CD4-positive, alpha-beta T cell treated with Interleukin-1 beta for 1 hour (primary cell): ENCODE measurements at places on chromosomes 12 and 14.

GRCh38 chr14:36859119-36859518, 197.5 kb downstream of the PAX9 start:
- DNase-seq, result no peak

GRCh38 chr12:3933819-3934192, 60.6 kb upstream of the PARP11 start:
- DNase-seq, result no peak

GRCh38 chr14:98890556-98891340, 381.2 kb downstream of the BCL11B start:
- no peak for DNase-seq

- no peak for DNase-seq
Observed at GRCh38 chr14:102645746-102646440, 53.4 kb downstream of the RCOR1 start.

- peak; percentile 1 for DNase-seq
Observed at GRCh38 chr14:92325835-92326234, 2.9 kb downstream of the SLC24A4 start.

- no peak for DNase-seq
Observed at GRCh38 chr12:92506460-92506859, 196.3 kb upstream of the PLEKHG7 start.

- DNase-seq, result no peak
Observed at GRCh38 chr14:52876311-52876710, 74.5 kb downstream of the FERMT2 start.

DNA sequence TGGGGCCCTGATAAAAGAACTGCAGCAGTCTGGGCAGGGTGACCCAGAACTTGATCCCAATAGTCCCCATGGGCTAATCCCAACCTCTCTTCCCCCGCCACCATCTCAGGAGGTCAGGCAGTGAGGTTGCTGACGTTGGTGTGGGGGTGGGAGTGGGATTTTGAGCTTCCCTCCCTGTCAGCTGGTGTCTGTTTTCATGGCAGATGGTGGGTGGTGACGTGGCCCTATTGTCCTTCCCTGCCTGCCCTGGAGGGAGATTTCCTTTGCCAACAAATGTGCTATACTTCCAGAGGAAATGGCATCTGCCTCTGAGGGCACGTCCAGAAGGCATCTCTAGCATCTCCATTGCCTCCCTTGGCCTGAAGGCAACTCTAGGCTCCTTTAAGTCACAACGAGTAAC, 37.7 kb downstream of the NEUROD4 start:
- no peak for DNase-seq

GRCh38 chr14:69818758-69819191, 21.7 kb upstream of the SLC10A1 start:
- peak; percentile 33 for DNase-seq

DNA sequence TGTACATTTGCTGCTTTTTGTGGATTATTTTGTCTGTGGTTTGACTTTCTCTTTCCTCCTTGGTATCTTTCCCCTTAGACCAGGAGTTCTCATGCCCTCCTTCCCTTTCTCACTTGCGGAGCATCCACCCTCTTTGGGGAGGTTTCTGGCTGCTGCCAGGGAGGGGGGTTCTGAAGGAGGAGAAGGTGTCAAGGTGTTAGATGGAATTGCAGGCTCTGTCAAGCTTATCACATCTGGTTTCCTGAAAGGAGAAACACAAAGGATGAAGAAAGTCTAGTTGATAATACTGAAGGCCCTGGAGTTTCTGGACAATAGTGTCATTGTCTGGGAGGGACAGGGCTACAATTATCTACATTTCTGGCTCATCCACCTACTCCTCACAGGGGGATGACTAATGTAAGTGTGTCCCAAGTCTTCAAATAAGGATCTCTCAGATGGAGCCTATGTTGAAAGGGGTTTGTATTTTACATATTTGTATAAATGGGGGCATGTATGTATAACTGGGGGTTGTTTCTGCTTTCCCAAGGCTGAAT, 217.3 kb upstream of the CCDC196 start:
- DNase-seq, result no peak

- no peak for DNase-seq
Observed at GRCh38 chr12:100827901-100828520, 33.4 kb downstream of the ANO4 start.

DNA sequence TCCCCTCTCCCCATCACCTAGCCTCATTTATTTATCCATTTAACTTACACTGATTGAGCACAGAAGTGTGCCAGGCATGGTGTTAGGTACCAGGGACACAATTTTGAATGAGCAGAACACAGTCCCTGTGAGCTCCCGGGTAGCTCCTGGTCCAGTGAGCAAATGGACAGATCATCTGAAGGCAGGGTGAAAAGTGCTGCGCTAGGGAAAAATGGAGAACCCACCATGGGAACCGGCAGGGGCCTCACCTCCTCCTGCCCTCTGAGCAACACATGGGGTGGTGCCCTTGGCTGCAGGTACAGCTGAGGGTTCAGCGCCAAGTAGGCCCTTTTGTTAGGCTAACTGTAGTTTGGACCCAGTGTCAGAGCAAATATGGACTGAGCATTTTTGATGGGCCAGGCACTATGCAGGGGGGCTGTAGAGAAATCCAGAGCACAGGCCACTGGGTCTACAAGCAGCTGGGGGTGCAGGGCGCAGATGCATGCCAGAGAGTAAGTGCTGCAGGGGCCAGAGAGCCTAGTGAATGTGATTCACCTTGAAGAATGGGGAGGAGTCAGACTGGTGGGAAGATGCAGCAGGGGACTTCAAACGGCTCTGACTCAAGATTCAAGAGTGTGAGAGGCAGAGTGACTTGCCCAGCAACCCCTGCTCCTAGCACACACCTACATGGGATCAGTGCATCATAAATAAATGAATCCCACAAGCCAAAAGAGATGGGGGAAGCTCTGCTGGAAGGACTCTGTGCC, 28.2 kb downstream of the LTBP2 start:
- DNase-seq, result no peak

- DNase-seq, result no peak
Observed at GRCh38 chr14:104510794-104511611, 68.6 kb upstream of the C14orf180 start.

DNA sequence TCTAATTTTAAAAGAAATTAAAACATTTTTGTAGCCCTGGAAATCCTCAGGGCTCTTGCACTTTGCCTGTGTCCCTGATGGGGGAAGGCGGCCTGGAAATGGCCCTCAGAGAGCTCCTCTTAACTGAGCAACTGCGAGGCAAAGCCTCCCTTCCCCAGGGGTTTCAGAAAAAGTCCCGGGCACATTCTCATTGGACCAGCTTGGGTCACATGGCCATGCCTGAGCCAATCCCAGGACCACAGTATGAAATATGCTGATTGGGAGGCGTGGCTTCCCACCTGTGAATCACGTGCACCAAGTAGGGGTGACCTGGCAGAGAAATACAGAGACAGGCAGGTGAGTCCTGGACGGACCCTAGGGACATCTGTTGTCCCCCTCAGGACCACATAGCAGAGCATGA, 90.4 kb upstream of the SFSWAP start:
- no peak for DNase-seq

- no peak for DNase-seq
Observed at GRCh38 chr14:41916313-41916712, 309.6 kb downstream of the LRFN5 start.

GRCh38 chr12:116145451-116145850, 132.0 kb downstream of the MED13L start:
- no peak for DNase-seq

GRCh38 chr12:51911307-51911706, 4.0 kb downstream of the ACVRL1 start:
- DNase-seq, result no peak

GRCh38 chr12:95956557-95957145, 13.5 kb downstream of the AMDHD1 start:
- no peak for DNase-seq

DNA sequence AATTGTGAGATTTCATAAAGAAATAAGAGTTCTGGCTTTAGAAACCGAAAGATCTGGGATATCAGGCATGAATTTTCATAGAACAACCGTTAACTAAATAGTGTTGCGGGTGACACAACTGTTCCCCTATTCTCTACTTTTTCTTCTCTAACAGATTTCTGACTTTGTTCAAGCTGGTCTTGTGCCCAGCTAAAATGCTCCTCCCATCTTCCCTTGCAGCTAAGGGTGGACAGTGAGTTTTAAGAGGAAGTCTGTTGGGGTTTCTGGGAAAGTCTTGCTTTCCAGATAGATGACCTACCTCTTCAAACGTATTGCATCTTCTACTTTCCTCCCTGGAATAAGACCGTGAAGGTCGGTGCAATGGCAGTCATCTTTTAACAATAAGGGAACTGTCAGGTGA, 18.7 kb downstream of the CCDC63 start:
- DNase-seq, result no peak

- DNase-seq, result no peak
Observed at GRCh38 chr14:22898302-22899090, 15.5 kb downstream of the REM2 start.

GRCh38 chr14:92491782-92492181, 21.8 kb upstream of the RIN3 start:
- DNase-seq, result no peak

- no peak for DNase-seq
Observed at GRCh38 chr12:105336411-105336810, 5.9 kb downstream of the C12orf75 start.
